Esophagus muscularis mucosa (tissue), 4 donors: ENCODE measurements at places on chromosomes 6 and 20. TPM values are rescaled to one million over a fixed set of nuclear protein-coding genes. Genes with fewer than 3 reads are reported as not detected.

- no peaks in the 10 kb centered on the region for H3K27me3 ChIP-seq
- H3K4me3 ChIP-seq = no peak overlapping the region
- H3K27ac ChIP-seq = no peak overlapping the region
- peaks cover 17% of the 10 kb centered on the region for H3K4me1 ChIP-seq
- DNase-seq = no peak
Observed at GRCh38 chr6:3363296-3364025, 93.4 kb downstream of the SLC22A23 start.

- no peak for DNase-seq
- H3K27ac ChIP-seq = no peak overlapping the region
- no peaks in the 10 kb centered on the region for H3K36me3 ChIP-seq
- no peaks in the 10 kb centered on the region for H3K4me1 ChIP-seq
Observed at GRCh38 chr20:12166053-12166717, 248.5 kb downstream of the BTBD3 start.

GRCh38 chr6:130115036-130115435 is 96.7 kb downstream of the L3MBTL3 start:
- no peaks in the 10 kb centered on the region for H3K36me3 ChIP-seq
- no peak for DNase-seq
- H3K27me3 ChIP-seq = no peaks in the 10 kb centered on the region
- H3K4me3 ChIP-seq = no peak overlapping the region

DNA sequence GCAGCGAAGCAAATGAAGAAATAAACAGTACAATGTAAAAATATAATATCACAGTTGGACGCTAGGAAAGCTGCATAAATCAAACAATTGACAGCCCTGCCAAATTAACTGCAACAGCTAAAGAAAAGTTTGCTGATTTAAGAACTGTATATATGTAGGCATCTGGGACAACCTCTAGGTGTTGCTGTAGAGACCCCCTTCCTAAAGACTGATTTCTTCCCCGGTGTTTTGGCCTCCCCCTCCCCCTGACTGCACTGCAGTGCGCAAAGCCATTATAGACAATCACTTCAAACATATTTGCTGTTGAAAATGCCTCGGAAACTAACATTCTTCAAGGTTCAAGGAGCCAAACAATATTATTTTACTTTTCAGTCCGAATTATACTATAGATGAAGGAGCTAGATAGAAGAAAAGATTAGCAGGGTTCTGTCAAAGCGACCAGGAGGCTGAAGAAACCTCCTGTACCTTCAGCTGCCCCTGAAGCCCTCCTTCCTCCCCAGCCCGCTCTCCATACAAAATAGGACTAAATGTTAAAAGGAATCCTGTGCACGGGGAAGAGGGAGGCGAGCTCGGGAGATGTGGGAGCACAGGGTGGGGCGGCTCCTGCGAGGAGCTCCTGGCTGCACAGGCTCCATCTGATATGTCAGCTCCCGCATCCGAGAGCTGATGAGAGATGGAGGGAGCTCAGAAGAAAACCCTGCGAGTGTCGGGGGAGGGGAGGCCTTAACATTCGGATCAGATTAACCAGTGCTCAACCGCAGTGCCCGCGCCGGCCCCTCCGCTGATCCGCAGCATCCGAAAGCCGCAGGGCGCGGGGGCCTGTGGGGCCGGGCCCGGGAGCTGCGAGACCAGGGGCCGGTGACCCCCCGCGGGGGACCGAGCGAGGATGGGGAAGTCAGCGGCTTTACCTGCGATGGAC is 822 bp downstream of the ELOVL4 start:
- peak overlapping the region; percentile 29 for H3K27ac ChIP-seq
- H3K27me3 ChIP-seq = no peaks in the 10 kb centered on the region
- H3K36me3 ChIP-seq = no peaks in the 10 kb centered on the region
- no peak for DNase-seq

DNA sequence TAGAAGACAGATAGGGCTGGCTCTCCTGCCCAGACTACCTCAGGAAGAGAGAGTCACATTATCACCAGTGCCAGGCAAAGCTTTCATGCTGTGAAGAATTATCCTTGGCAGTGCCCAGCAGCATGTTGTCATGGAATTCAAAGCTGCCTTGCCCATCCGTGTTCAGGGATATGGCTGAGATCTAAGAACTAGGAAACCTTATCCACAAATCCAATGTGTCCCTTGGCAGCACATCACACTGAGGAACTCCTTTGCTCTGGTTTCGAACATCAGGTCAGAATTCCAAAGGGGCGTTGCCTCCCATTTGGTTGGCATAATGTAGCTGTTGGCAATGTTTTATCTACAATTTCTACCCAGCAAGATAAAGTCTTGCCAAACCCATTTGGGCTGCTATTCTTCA is 52.7 kb downstream of the ADGRF1 start:
- H3K27me3 ChIP-seq = no peaks in the 10 kb centered on the region
- no peak for DNase-seq

GRCh38 chr6:147684906-147685305 is 176.4 kb downstream of the SAMD5 start:
- no peak for DNase-seq
- H3K4me1 ChIP-seq = no peaks in the 10 kb centered on the region
- H3K36me3 ChIP-seq = no peaks in the 10 kb centered on the region
- no peak overlapping the region for H3K4me3 ChIP-seq

- no peak overlapping the region for H3K27ac ChIP-seq
- H3K36me3 ChIP-seq = no peaks in the 10 kb centered on the region
- DNase-seq = no peak
- no peak overlapping the region for H3K4me3 ChIP-seq
Observed at GRCh38 chr6:81384921-81385320, 367.6 kb downstream of the TENT5A start.

DNA sequence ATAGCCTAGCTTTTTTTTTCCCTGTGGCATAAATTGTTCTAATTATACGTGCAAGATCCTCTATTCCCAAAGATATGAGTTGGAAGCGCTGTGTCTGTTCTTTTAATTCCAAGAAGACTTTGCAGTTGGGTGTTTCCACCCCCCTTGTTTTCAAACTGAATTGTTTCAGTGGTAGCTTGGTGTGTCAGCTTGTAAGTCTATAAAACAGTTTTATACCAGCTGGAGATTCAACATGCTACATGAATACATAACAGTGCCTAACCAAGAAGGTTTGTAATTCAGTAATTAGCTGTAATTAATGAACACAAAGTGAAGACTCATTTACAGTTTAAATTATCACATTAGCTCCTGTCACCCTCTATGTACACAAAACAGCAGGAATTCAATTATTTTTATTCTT is 154.0 kb downstream of the ZNF217 start:
- H3K36me3 ChIP-seq = no peaks in the 10 kb centered on the region
- no peak overlapping the region for H3K27ac ChIP-seq
- H3K27me3 ChIP-seq = no peaks in the 10 kb centered on the region
- H3K4me1 ChIP-seq = no peaks in the 10 kb centered on the region

GRCh38 chr20:64072498-64073063 is 6.7 kb downstream of the RGS19 start:
- H3K36me3 ChIP-seq = peaks cover 34% of the 10 kb centered on the region
- H3K4me3 ChIP-seq = no peak overlapping the region
- H3K27me3 ChIP-seq = no peaks in the 10 kb centered on the region

DNA sequence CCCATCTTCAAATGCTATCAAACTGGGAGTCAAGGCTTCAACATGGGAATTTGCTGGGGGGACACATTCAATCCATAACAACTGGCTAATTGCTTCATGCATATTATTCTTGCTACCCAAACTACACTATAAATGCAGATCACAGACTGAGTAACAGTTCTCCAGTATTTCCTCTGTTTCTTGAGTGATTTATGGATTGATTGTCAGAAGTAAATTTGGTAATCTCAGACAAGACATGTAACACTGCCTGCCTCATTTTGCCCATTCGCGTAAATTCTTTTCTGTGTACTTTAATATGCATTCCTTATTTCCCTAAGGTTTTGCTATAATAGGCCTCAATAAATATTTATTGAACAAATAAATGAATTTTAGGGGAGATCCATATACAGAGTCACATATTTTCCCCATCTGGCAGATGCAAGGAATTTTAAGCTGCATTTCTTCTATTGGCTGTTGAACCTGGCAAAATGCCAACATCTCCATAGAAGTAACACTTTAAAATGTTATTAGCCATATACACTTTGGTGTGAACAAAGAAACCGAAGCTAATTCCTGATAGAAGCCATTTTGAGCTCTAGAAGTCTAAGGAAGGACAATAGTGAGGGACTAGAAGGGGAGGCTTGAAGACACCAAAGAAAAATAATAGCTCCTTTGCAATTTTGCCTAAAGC is 98.2 kb downstream of the QRSL1 start:
- no peak overlapping the region for H3K27ac ChIP-seq
- H3K4me3 ChIP-seq = no peak overlapping the region
- H3K4me1 ChIP-seq = no peaks in the 10 kb centered on the region
- no peaks in the 10 kb centered on the region for H3K27me3 ChIP-seq
- H3K36me3 ChIP-seq = no peaks in the 10 kb centered on the region

NFATC2 gene
- 8.8 TPM for total RNA-seq

CAP2 gene
- total RNA-seq = 55.1 TPM

SRSF12 gene
- total RNA-seq = 2.0 TPM

BIRC7 gene
- total RNA-seq = not detected
